Astrocyte of the spinal cord (primary cell): ENCODE measurements at places on chromosomes 6 and 20.

DNA sequence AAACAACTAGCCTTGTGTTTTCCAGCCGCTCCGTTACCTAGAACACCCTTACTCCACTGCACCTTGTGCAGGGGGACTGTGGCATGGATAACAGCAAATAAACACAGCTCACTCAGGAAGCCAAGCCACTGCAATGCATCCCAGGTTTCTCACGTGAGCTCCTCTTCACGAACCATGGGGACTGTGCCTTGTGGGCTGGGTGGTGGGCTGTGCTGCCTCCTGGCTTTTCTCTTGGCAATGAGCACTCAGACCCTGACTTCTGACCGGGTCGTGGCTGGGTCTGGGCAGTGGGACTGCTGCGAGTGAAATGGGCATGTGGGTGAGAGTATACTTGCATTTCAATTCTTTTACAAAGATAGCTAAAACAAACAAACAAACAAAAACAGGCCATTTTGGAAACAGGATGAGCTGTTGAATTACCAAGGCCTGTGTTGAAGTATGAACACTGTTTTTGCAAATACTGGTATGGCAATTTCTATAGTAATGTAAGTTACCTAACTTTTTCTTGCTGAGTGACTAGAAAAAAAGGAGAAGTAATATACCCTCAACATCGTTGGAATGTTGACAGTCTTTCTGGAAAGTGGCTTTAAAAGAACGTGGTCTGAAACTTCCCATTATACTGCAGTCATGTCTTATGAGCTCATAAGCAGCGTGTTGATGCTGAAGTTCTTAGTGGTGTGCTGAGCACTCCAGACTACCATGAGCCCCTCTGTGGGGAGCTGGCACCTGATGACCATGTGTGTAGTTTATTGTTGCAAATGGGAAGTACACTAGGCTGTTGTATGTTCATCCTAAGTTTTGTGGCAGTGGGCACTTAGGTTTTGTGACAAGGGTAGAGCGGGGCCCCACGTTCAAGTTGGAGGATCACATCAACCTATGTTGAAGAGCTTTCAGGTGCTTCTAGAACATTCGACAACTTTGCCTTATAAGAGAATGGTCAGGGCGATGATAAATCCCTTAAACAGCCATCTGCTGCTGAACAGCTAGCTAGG is 120.4 kb downstream of the ARMC2 start:
- no peak for DNase-seq

GRCh38 chr6:74319292-74319691 is 623.3 kb downstream of the CD109 start:
- no peak for DNase-seq

- no peak for DNase-seq
Measured at GRCh38 chr20:3933218-3933617, 44.0 kb downstream of the PANK2 start.

DNA sequence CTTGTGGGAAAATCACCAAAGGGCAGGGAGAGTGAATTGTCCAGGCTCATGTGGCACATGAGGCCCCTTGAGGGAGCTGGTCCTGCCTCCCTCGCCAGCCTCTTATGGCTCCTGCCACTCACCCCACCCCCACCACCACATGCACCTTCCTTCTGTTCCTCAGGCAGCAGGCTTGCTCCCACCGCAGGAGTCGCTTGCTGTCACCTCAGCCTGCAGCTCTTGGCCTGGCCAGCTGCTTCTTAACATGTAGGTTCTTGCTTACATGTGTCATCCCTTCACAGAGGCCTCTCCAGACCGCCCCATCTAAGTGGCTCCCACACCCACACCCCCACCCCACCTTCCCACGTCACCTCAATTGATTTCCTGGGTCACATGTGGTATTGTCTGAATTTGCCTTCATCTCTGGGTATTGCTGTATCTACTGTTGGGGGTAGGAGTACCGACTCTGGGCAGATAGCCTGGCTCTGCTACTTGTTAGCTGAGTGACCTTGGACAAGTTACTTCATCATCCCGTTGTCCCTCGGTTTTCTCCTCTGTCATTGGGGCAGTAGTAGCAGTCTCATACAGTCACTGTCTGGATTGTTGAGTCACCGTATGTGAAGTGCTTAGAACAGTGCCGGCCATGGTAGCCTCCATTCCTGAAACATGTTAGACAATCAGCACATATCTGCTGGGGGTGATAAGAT is 41.7 kb downstream of the SLC9A8 start:
- DNase-seq, result no peak

GRCh38 chr6:151101816-151102694 is 137.7 kb upstream of the AKAP12 start:
- no peak for DNase-seq

- DNase-seq, result no peak
Measured at GRCh38 chr6:155143578-155144106, 120.2 kb upstream of the CLDN20 start.
